ENCODE measurements at places on chromosomes 12 and 14.

GRCh38 chr12:115450710-115451109, 766.7 kb upstream of the TBX3 start:
- DNase-seq: no peak

DNA sequence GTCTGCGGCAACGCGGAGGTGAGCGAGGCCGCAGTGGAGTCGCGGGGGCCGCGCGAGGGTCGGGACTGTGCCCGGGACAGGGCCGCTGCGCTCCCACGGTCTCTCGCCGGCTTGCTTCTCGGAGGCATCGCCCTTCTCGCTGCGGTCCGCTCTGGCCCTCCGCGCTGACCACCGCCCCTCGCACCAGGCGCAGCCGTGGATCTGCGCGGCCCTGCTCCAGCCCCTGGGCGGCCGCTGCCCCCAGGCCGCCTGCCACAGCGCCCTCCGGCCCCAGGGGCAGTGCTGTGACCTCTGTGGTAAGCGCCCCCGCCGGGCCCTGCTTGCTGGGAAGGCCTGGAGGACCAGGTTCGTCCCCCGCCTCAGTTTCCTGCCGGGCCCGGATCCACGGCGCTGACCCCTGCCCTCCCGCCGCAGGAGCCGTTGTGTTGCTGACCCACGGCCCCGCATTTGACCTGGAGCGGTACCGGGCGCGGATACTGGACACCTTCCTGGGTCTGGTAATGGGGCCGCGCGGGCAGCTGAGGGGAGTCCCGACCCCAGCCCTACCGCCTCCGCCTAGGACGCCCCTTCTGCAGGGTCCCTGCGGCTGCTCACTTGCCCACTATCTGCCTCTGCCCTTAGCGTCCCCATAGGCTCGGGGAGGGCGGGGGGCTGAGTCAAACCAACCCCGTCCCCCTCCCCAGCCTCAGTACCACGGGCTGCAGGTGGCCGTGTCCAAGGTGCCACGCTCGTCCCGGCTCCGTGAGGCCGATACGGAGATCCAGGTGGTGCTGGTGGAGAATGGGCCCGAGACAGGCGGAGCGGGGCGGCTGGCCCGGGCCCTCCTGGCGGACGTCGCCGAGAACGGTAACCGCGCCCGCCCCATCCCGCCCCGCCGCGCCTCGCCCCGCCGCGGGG, 7.0 kb downstream of the AMN start:
- DNase-seq: no peak

- no peak for DNase-seq
Observed at GRCh38 chr14:31592631-31593030, 31.4 kb downstream of the NUBPL start.

DNA sequence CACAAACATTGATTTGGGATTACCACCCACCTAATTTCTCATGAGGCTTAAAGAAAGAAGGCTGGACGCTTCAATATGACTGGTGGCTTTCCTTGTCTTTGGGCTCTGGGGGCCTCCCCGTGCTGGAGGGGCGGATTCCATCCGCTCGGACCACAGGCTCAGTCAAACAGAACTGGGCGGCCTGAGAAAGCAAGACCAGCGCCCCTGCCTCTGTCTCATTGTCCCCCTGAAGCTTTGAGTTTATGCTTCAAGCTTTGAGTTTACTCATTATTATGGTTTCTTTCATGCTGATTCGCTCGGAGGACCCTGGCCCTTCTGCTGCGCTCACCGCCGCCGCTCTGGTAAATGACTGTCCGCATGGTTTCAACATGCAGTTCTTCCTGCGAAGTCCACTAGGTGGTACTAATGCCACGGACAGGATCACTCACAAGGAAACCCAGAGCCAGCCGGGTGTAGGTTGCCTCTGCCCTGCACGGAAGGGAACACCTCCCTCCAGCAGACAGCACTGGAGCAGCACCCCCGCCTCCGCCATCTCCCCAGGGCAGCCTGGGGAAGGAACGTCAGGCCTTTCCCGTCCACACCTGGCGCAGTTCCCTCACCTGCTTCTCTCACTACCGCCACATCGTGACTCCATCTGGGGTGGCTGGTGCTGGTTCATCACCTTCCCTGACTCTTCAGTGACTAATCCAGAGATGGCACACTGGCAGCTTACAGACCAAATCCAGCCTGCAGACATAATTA, 13.2 kb upstream of the TIGAR start:
- peak; percentile 24 for DNase-seq

DNA sequence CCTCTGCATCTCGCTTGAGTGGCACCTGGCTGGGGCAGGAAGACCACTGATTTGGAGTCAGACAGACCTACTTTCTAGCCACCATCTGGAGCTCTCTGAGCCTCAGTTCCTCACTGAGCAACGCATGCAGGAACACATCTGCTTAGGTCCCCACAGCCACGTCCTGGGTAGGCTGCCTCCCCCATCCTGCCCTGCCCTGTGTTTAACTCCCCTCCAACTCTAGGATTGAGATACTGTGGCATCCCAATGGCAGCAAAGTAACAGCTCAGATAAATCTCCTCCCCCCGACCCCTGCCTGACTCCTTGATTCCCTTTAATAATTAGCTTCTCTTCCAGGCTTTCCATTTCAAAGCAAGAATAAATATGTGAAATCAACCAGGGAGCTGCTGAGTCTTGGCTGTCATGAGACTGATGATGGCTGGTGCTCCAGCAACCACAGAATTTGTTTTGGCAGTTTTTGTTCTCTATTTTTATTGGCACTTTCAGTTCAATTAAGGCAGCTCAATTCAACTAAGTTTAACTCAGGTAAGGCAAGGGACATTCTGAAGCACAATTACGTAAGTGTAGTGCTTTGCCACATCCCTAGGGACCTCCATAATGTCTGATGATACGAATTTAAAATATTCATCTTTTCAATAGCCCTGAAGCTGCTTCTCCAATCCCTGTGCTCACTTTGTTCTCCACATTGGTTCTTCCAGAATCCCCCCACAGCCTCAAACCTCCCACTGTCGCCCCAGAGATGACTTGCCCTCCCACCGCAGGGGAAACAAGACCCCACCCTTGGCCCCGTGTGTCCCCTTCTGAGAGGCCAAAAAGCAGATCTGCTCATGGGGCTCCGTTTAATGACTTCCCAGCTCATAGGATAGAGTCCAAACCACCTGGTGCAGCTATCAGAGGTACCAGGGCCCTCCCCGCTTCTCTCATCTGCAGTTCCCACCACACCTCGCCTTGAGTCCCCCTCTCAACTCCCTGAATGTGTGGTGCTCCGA, 58.2 kb downstream of the ESR2 start:
- no peak for DNase-seq

DNA sequence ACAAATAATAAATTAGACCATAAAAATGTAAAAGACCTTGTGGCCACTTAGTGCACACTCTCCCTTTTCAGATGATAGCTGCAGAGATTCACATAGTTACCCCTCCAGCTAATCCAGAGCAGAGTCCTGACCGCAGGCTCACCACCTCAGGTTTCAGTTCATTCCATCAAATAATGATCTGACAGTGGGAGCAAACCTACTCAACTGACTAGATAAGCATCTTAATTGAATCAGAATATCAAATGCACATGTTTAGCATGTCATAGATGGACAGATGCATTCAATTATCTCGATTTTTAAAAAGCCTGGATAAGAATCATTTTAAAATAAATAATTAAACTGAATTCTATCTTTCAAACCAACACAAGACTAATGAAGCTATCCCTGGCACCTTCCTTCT, 242.3 kb upstream of the PDZRN4 start:
- no peak for DNase-seq

DNA sequence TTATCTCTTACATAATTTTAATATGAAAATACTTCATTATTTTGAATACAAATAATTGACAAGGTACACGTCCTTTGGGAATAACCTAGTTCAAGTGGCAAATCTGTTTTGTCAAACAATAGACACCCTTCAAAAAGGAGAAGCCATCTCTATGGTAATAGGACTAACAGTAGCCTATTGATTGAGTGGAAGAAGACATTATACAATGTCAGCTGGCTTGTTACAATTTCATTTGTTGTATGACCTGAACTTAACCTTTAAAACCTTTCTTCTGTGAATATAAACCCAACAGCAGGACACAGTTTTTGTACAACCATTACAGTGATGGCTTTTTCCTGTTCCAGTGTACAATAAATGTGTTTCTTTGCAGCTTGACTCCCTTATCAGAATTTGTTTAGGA, 8.1 kb downstream of the TMEM260 start:
- no peak for DNase-seq

DNA sequence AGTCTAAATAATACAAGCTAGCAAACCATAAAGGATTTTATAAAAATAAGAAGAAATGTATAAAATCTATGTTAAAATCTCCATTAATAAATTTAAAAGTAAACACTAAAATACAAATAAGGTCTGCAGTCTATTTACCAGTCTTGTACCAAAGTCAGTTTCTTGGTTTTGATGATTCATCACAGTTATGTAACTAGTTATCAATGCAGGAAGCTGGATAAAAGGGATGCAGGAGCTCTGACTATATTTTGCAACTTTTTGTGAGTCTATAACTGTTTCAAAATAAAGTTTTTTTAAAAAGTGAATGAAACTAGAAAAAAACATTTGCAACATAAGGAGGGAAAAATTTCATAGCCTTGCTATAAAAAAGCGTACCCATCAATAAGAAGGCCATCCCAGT, 151.5 kb downstream of the DERA start:
- DNase-seq: no peak

DNA sequence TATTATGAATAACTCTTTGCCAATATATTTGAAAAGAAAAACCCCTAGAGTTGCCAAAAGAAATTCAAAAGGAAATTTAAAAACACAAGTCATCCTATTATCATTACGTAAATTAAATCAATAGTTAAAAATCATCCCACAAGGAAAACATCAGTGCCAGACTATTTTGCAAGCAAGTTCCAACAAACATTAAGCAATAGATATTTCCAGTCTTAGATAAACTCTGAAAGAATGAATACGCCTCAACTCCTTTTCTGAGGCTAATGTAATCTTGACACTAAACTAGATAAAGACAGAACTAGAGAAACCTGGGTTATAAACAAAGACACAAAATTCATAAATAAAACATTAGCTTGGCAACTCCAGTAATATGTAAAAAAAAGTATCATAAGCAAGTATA, 245.9 kb downstream of the FOXN3 start:
- no peak for DNase-seq

- DNase-seq: no peak
Observed at GRCh38 chr12:19808371-19808770, 369.1 kb downstream of the AEBP2 start.

DNA sequence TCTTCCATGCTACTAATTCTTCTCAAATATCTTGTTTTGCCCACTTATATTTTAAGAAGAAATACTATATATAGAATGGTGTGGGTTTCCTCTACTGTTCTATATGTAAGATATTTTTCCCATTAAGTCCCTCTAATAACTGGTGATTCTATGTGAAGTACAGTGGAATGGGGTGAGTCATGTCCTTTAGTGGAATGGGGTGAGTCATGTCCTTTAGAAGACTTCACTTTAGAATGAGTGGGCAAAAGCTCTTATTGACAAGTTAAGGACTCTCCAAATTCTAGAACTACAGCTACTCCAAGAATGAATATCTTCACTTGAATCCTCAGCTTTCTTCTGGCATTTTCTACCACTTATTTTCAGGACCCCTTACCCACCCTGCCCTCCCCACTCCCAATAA, 349.9 kb downstream of the ETNK1 start:
- DNase-seq: no peak

DNA sequence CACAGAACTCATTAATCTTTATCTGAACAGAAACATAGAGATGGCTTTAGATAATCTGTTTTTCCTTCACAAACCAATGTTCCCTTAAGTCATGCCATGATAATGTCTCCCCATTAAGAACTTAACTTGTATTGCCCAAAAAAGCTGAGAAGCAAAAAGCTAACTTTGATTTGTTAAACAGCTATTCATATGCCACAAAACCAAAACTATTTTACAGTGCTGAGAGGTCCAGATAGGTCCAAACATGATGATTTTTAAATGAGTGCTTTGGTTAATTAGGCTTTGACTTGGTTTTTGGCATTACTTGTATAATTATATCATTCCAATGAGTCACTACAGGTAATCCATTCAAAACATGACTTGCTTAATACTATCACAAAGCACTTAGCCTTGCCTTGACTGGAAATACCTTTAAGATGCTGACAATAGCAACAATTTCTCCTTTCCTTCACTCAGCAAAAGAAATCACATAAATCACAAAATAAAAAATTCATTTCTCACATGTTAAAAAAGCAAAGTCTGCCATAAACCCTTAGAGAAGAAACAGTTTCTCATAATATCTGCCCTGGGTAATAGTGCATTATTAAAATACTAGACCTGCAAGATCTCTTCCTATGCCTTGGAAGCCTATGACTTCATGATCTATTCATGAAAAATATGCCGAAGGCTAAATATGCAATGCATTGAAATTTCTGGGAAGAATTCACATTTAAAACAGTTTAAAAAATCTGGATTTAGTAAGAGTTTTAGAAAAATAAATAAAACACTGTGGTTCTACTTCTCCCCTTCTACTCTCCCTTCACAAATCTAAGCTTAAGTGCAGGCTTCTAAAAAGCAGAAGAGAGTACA, 52.0 kb upstream of the SAV1 start:
- DNase-seq: no peak

DNA sequence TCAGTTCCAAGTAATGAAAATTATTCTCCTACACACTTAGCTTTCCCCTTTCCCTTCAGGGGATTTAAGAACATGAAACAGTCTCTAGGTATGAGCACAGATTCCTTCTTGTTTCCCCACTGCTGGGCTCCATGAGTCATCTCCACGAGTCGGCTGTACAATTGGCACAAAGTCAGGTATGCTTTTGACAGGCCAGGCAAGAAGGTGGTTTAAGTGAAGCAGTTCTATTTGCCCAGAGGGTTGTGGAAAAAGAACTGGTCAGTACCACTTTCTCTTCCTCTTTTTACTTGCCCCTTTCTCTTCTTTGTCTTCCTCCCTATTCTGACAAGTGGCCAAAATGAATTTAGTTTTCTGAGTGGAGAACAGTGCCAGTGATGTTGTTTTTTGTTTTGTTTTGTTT, 16.3 kb downstream of the DYNC1H1 start:
- DNase-seq: peak; percentile 30

DNA sequence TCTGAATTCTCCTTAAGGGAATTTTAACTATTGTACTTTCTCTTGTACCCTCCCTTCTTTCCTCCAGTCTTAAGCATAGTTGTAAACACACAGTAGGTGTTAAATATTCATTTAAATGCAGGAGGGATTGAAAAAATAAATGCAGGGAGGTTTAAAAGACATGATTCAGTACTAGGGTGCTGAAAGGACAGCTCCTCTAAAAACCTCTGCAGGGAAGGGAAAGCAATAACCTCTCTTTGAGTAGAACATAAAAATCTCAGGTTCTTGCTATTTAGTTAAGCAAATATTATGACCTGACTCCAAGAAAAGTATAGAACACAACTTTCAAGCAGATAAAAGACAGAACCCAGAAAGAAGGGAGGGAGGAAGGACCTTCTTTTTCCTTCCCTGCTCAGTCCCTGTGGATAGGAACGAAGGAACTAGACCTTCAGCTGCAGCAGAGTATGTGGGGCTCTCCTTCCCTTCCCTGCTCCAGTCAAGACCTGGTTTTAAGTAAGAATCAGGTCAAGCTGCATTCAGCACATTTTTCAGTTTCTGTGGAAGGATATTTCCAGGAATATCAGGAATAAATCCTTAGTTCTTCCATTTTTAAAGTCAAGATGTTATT, 4.7 kb downstream of the MAP3K9 start:
- DNase-seq: no peak
